ENCODE measurements at places on chromosomes 12 and 14. TPM values are rescaled to one million over a fixed set of nuclear protein-coding genes. Genes with fewer than 3 reads are reported as not detected.

Gene COCH
- polyA plus RNA-seq = 0.17 TPM

Gene DACT1
- 5.8 TPM for polyA plus RNA-seq

Gene MYL2
- not detected for polyA plus RNA-seq

Gene NINJ2
- not detected for polyA plus RNA-seq

Gene MYRFL
- polyA plus RNA-seq = not detected

Gene HSPA2
- polyA plus RNA-seq = 20.0 TPM

Gene LIN7A
- 9.1 TPM for polyA plus RNA-seq

Gene TSHR
- polyA plus RNA-seq = not detected

- DNase-seq = no peak
These were observed 1.0 kb downstream of the NAA25 start for GRCh38 chr12:112107306-112108201.

- no peak for DNase-seq
These were observed 362.3 kb downstream of the GLT1D1 start for GRCh38 chr12:129215556-129215955.

DNA sequence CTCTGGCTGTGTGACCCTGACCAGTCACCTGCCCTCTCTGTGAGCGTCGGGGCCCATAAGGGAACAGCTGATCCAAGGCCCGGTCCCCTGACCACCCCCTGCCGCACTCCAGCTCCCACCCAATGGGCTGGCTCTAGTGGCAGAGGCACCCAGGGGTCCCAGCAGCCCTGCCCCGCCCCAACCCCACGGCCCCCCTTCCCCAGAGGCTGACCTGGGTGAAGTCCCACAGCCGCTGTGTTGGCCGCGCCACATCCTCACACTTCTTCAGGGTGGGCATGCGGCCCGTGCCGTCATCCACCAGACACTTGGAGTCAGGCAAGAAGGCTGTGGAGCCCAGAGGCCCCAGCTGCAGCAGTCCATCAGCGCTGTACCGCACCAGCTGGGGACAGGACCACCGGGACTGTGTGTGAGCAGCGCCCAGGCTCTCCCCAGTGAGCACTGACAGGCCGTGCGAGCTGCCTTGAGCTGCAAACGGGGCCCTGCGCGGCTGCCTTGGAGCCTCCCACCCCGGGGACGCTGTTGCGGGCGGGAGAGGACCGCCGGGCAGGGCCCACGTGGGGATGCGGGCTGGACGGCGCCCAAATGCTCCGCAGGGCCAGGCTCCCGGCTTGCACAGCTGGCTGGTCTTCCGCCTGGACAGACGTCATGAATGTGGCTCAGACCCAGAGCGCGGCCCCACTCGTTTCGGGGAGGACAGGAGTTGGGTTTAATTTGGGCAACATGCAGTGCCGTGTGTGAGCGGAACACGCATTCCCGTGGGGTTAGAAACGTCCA, 53.5 kb downstream of the NOC4L start:
- DNase-seq = no peak

DNA sequence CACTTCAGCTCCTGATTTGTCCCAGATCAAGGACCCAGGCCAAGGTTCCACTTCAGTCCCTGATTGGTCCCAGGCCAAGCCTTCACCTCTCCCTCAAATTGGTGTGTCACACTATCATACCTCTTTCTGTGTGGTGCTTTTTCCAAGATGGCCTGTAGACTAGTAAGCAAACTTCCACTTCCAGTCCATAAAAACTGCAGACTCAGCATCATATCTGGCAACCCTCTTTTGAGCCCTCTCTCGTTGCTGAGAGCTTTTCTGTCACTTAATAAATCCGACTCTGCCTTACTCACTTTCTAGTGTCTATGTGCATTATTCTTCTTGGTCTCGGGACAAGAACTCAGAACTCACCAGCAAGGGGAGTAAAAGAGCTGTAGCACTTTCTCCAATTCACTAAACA, 1395.1 kb downstream of the LRFN5 start:
- no peak for DNase-seq

GRCh38 chr14:96797582-96798349, 584 bp downstream of the VRK1 start:
- peak; percentile 14 for DNase-seq

GRCh38 chr14:21384494-21384851, 654 bp upstream of the SUPT16H start:
- no peak for DNase-seq

GRCh38 chr14:35687335-35687939, 121.7 kb downstream of the RALGAPA1 start:
- DNase-seq = peak; percentile 68

GRCh38 chr12:124916374-124917134, 2.1 kb upstream of the UBC start:
- DNase-seq = peak; percentile 93

DNA sequence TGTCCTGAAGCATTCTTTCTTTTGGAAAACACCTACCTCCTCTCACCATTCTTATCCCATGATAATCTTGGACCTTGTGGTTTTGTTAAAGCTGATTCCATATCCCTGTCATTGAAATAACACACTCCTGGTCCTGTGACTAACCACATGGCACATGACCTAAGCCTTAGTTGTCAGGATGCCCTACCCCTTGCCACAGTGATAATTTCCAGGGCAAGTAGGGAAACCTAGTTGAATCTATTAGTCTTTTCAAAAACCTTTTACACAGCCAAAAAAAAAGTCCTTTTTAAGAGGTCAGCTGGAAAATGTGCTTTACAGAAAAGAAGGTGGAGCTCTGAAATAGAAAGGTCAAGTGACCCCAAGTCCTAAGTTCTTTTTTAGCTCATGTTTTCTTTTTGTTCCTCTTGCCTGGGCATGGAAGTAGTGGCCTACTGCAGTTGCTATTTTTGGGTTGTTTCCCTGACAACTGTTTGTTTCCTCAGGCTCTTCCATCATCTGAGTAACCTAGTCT, 608.4 kb downstream of the LRFN5 start:
- DNase-seq = peak; percentile 86

DNA sequence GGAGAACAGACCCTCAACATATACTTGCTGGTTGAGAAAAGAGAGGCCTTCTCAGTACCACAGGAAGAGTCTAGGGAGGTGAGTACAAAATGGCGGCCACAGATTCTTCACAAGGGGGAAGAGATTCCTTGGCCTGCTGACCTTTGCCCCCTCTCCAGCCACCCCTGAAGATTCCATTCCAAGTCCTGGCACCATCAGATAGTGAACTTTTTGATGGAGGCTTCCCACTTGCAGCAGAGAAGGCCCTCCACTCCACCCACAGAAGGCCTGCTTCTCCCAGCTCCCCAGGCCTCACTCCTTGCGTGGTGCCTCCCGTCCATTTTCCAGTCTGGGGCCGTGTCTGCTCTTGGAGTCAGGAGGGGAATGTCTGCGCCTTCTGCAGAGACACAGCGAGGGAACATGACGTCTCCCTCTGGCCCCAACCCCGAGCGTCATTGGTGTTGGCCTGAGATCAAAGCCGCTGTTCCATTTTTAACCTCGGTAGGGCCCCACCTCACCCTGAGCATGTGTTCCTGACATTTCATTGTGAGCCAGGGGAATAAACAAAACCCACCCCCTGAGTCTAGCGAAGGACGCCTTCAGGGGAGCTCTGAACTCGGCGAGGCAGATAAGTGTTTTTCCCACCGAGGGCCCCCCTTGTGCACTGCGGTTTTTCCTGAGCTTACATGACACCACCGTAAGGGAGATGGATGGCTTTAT, 268.7 kb upstream of the TBX3 start:
- DNase-seq = peak; percentile 20

- DNase-seq = no peak
These were observed 24.9 kb downstream of the TBK1 start for GRCh38 chr12:64476844-64477243.

GRCh38 chr14:67526676-67527459, 6.2 kb upstream of the PLEKHH1 start:
- peak; percentile 45 for DNase-seq

DNA sequence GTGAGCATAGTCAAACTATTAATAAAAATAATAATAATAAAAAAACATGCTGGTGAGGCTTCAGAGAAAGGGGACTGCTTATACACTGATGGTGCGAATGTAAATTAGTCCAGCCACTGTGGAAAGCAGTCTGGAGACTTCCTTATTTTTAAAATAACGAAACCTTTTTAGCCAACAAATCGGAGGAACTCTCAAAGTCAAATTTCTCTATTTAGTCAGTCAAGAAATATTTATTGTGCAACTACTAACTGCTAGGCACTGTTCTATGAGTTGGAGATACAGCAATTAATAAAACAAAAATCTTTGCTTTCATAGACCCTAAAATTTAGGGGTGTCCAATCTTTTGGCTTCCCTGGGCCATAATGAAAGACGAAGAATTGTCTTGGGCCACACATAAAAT, 10.8 kb downstream of the TAOK3 start:
- DNase-seq = no peak

DNA sequence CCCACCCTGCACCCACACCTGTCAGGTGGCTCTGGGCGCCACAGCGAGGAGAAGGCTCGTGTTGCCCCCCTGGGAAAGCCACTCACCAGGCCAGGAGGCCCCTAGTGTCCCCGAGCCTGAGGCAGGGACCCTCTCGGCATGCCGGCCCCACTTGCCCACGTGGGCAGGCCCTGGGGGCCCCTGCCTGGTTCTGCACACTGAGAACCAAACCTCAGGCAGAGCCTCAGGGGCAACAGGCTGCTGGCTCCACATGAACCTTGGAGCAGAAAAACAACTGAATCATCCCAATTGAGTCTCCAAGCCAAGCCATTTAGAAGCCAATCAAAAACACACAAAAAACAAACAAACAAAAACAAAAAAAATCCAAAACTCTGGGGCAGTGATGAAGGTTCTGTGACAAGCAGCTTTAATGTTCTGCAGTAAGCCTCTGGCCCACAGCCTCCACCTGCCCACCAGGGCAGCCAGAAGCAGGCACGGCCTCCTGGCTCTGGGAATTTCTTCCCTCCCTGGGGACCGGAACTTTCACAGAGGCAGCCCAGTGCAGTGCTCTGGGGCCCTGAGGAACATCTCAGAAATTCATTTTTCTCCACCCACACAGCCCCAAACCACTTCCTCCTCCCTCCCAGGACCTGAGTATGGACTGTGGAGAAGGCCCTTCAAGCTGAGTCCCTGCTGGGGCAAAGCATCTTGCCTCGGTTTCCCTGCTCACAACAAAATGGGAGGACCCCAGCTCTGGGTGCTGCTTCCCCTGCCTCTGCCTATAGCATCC, 90.2 kb downstream of the CHGA start:
- DNase-seq = peak; percentile 28

- no peak for DNase-seq
These were observed 42.9 kb upstream of the AP4S1 start for GRCh38 chr14:30982533-30982932.

DNA sequence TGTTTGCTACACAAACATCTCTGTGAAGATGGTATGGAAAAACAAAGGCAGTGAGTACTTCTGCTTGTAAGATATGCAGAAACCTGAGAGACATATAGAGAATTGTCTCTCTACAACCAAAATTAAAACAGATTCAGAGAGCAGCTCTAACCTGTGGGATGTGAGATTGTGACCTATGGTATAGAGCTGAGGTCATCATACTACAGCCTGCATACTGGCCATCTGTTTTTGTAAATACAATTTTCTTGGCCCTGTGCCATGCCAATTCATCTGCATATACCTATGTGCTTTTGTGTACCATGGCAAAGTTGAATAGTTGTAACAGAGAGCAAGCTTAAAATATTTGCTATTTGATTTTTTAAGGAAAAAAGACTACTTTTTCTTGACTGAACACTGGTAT, 99.6 kb downstream of the LMO3 start:
- no peak for DNase-seq

DNA sequence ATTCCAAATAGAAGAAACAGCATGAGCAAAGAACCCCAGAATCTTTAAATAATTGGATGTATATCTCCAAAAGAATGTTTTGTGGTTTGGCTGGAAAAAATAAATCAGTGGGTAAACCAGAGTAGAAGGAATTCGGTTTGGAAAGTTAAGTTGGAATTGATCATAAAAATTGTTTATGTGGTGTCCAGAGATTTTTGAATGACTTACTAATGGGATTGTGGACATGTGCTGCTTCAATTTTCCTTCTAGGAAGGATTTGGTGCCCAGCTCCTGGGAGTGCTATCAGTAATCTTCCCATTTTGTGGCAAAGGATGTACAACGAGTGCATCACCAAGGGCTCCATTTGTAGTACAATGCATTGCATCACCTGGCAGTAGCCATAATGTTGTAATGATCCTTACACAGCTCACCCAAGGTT, 224.8 kb downstream of the SLC16A7 start:
- DNase-seq = peak; percentile 71

DNA sequence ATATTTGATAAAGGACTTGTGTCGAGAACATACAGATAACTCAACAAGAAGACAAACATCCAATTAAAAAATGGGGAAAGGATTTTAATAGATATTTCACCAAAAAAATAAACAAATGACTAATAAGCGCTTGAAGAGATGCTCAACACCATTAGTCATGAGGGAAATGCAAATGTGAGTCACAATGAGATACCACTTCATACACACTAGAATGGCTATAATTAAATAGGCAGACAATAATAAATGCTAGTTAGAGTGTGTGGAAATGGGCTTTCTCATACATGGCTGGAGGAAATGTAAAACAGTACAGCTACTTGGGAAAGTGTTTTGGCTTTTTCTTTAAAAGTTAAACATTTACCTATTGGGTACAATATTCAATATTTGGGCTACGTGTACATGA, 34.8 kb downstream of the DLK1 start:
- peak; percentile 91 for DNase-seq

DNA sequence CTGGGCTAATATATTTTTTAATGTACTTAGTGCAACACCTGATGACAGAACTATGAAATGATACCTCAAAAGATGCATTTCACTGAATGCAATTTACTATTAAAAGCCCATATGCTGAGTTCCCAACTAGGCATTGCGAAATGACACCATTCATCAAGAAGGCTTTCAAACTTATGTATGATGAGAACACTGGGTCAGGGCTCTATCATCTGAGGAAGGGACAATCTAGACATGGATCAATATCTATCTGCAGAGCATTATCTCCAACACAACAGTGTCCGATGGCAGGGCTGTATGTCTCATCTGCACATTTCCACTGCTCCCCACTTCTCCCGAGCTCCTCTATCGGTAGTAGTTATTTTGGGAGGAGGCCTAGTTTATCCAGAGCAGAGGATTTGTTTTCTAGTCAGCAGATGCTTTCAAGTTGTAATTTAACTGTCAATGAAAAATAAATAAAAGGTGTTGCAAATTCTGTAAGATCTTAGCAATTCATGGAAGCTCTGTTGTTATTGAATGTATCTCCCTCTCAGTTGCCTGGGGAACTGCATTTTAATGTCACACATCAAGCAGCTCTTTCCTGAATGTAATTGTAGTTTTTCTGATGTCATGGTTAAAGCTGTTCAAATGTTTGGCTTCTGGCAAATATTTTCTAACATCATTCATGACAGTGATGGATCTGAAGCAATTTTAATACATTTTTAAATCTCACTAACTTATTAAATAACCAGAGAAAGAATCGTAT, 7.4 kb upstream of the GCH1 start:
- DNase-seq = no peak

GRCh38 chr12:132481345-132481744, 8.6 kb upstream of the FBRSL1 start:
- no peak for DNase-seq

- no peak for DNase-seq
These were observed 17.4 kb upstream of the CACNA2D4 start for GRCh38 chr12:1935700-1936378.

Data from IMR-90 (cell line).